Mesenchymal stem cell (in vitro differentiated cells and primary cell): ENCODE measurements at places on chromosomes 7 and 10.

- no peak for DNase-seq
- H3K27me3 ChIP-seq = peaks cover 3% of the 10 kb centered on the region
- H3K4me1 ChIP-seq = no peaks in the 10 kb centered on the region
- H3K36me3 ChIP-seq = no peaks in the 10 kb centered on the region
- H3K4me3 ChIP-seq = no peak overlapping the region
These were observed 118.7 kb upstream of the CDK6 start for GRCh38 chr7:92955081-92955480.

GRCh38 chr7:151632750-151633515 lies 113.2 kb upstream of the RHEB start:
- peak overlapping the region; percentile 84 for H3K4me3 ChIP-seq
- H3K4me1 ChIP-seq = peaks cover 20% of the 10 kb centered on the region
- H3K27me3 ChIP-seq = no peaks in the 10 kb centered on the region
- peak overlapping the region; percentile 65 for H3K27ac ChIP-seq

DNA sequence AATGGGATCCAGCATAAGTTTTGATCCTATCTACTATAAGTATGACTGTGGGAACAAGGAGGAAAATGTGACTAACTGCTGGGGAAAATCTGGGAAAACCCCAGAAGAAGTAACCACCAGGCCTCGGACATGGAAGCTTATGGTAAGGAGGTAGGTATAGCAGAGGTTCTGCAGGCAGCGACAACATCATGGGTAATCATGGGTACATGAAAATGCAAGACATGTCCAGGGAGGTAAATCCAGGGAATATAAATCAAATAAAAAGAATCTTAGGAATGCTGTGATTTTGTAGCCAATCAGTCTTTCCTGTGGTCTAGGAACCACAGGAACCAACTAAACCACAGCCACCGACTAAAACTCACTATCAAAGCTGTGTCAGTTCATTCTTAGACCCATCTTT lies 168.3 kb upstream of the NPY start:
- peak; percentile 21 for DNase-seq
- H3K36me3 ChIP-seq = no peaks in the 10 kb centered on the region
- H3K27me3 ChIP-seq = no peaks in the 10 kb centered on the region
- no peak overlapping the region for H3K4me3 ChIP-seq
- no peak overlapping the region for H3K27ac ChIP-seq

GRCh38 chr10:129877773-129878371 lies 86.2 kb downstream of the EBF3 start:
- H3K27ac ChIP-seq = no peak overlapping the region
- H3K4me3 ChIP-seq = no peak overlapping the region
- no peaks in the 10 kb centered on the region for H3K27me3 ChIP-seq
- H3K4me1 ChIP-seq = peaks cover 2% of the 10 kb centered on the region
- DNase-seq = no peak
- H3K36me3 ChIP-seq = no peaks in the 10 kb centered on the region

GRCh38 chr7:47202146-47202783 lies 379.6 kb downstream of the TNS3 start:
- H3K4me3 ChIP-seq = no peak overlapping the region
- H3K4me1 ChIP-seq = no peaks in the 10 kb centered on the region
- H3K36me3 ChIP-seq = no peaks in the 10 kb centered on the region
- H3K27me3 ChIP-seq = no peaks in the 10 kb centered on the region

GRCh38 chr10:86688398-86688921 lies 20.1 kb downstream of the LDB3 start:
- H3K27me3 ChIP-seq = peaks cover 39% of the 10 kb centered on the region
- peak overlapping the region; percentile 48 for H3K4me3 ChIP-seq

GRCh38 chr7:1523208-1523607 lies 7.3 kb upstream of the MAFK start:
- H3K4me3 ChIP-seq = no peak overlapping the region
- DNase-seq = no peak
- H3K27ac ChIP-seq = no peak overlapping the region
- no peaks in the 10 kb centered on the region for H3K36me3 ChIP-seq
- H3K27me3 ChIP-seq = no peaks in the 10 kb centered on the region
- H3K4me1 ChIP-seq = peaks cover 8% of the 10 kb centered on the region

DNA sequence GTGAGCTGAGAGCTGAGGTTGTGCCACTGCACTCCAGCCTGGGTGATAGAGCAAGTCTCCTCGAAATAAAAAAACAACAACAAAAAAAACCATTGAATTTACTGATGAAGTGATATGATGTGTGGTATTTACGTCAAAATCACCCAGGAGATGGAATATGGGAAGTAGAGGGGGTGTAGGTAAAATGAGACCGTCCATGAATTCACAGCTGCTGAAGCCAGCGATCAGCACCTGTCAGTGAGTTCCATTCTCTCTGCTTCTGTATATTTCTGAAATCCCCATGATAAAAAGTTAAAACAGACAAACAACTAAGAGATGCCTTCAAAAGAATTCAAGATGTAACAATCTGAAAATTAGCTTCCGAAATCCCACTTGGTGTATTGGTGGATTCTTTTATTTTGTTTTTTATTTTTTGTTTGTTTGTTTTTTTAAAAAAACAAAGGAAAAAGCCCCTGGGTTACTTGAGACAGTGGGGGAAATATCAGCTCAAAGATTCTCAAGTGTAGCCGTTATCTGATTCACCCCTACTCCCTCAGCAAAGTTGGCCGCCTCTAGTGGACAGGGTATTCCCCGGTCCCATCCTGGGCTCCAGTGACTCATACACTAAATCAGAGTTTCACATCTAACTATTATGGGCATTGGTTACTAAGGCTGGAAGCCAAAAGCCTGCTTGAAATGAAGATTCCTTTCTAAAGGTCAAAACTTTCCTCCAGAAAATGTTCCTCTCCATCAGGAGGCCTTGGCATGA lies 76.4 kb downstream of the MAP3K8 start:
- DNase-seq = peak; percentile 79
- H3K36me3 ChIP-seq = no peaks in the 10 kb centered on the region
- no peak overlapping the region for H3K27ac ChIP-seq
- no peaks in the 10 kb centered on the region for H3K4me1 ChIP-seq
- no peaks in the 10 kb centered on the region for H3K27me3 ChIP-seq

GRCh38 chr7:13821152-13821787 lies 168.2 kb downstream of the ETV1 start:
- no peaks in the 10 kb centered on the region for H3K27me3 ChIP-seq
- H3K36me3 ChIP-seq = no peaks in the 10 kb centered on the region
- no peak overlapping the region for H3K4me3 ChIP-seq
- no peak for DNase-seq

DNA sequence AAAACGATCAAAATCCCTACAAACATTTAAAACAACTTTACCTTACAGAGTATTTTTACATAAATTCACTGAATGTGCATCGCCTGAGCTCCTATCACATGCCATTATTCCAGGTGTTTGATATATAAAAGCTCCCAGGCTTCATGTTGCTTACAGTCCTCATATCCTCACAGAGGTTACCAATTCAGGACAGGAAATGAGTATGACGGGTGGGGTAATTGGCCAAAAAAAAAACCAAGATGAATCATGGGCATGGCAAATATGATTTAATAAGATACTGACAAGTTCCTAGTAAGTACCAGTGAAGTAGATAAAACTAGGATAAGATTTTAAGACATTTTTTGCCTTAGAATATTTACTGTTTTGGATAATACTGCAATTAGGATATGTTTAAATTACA lies 135.8 kb downstream of the KMT2E start:
- H3K27me3 ChIP-seq = no peaks in the 10 kb centered on the region
- H3K27ac ChIP-seq = no peak overlapping the region
- H3K4me3 ChIP-seq = no peak overlapping the region
- H3K4me1 ChIP-seq = peaks cover 4% of the 10 kb centered on the region
- peaks cover 8% of the 10 kb centered on the region for H3K36me3 ChIP-seq
- no peak for DNase-seq

DNA sequence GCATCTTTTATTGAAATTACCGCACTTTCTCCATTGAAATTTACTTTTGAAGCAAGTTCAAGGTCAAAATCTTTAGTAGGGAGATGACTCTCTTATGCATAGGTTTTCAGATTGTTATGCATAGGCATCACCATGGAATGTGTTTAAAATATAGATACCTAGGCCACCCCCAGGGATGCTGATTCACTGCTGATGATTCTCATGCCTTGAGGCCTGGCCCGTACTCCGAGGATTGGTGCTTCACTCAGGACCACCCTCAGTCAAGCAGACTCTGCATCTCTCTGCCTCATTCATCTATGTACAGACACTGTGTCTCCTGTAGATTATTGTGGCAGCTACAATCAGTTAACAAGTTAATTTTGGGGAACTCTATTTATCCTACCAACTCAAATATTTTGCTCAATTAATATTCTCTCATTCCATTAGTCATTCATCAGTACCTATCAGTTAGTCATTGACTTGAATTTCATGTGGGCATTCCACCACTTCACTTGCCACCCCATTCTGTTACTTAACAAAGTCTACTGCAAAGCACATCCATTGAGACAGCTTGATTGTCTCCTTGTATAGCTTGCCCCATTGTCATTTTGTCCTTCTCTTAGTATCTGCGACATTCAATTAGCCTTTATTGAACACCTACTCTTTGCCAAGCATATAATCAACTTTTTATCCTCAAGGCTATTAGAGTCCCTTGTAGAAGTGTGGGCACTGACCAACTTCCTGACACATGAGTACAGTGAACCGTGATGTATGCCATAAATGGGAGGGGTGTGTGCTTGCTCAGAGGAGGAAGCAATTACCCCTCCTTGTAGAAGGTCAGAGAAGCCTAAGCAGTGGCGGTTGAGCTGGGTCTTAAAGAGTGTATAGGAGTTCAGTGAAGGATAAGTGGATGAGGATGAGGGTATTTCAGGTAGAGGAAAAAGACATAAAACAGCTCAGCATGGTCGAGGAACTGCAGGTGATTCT lies 255.6 kb upstream of the BMPER start:
- H3K36me3 ChIP-seq = no peaks in the 10 kb centered on the region
- no peak overlapping the region for H3K4me3 ChIP-seq
- no peaks in the 10 kb centered on the region for H3K4me1 ChIP-seq
- no peaks in the 10 kb centered on the region for H3K27me3 ChIP-seq
- no peak overlapping the region for H3K27ac ChIP-seq

DNA sequence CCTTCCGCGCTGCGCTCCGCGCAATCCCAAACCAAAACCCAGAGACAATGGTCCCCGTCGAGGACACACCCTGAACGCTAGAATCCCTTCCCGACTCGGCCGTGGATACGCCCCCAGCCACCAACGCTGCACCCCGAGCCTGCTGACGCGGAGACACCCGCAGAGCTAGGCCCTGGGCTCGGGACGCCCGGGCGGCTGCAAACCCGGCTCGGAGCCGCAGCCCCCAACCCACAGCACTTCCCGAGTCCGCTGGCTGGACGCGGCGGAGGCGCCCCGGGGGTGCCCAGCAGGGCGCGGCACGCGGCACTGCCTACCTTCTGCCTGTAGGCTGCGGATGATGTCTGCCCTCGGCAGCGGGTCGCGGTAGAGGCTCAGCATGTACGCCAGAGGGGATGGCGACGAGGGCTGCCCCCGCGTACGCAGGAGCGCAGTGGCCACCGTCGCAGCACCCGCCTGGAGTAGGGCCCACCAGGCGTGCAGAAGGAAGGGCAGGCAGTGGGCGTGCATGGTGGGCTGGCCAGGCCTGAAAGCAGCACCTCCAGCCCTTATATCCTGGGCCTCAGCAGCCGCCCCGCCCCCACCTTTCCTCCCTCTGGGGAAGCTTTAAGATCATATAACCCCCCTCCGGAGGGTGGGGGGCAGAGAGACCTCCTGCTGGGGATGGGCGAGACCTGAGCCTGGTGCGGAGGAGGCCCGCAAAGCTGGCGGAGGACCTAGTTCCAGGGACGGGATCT lies at the start of gene NODAL:
Gene NODAL (minus strand): TSS at position 521 of the 734 bp plus-strand sequence. CDS start 14 bp downstream, at position 507.
- no peak within 1 kb of the TSS for H3K27ac ChIP-seq
- H3K27me3 ChIP-seq = peaks cover 66% of the 10 kb centered on the region
- peaks cover 15% of the 10 kb centered on the region for H3K4me1 ChIP-seq
- peak within 1 kb of the TSS; percentile 44 for H3K4me3 ChIP-seq
- no peaks in the 10 kb centered on the region for H3K36me3 ChIP-seq

- H3K27ac ChIP-seq = peak overlapping the region; percentile 23
- peaks cover 15% of the 10 kb centered on the region for H3K36me3 ChIP-seq
- H3K4me3 ChIP-seq = no peak overlapping the region
- DNase-seq = no peak
- H3K27me3 ChIP-seq = no peaks in the 10 kb centered on the region
- peaks cover 5% of the 10 kb centered on the region for H3K4me1 ChIP-seq
These were observed 84.5 kb downstream of the AVL9 start for GRCh38 chr7:32579776-32580175.

- H3K4me1 ChIP-seq = no peaks in the 10 kb centered on the region
- no peak for DNase-seq
- H3K27me3 ChIP-seq = no peaks in the 10 kb centered on the region
- no peak overlapping the region for H3K27ac ChIP-seq
- no peak overlapping the region for H3K4me3 ChIP-seq
- H3K36me3 ChIP-seq = no peaks in the 10 kb centered on the region
These were observed 9.9 kb downstream of the MICU1 start for GRCh38 chr10:72615970-72616369.

DNA sequence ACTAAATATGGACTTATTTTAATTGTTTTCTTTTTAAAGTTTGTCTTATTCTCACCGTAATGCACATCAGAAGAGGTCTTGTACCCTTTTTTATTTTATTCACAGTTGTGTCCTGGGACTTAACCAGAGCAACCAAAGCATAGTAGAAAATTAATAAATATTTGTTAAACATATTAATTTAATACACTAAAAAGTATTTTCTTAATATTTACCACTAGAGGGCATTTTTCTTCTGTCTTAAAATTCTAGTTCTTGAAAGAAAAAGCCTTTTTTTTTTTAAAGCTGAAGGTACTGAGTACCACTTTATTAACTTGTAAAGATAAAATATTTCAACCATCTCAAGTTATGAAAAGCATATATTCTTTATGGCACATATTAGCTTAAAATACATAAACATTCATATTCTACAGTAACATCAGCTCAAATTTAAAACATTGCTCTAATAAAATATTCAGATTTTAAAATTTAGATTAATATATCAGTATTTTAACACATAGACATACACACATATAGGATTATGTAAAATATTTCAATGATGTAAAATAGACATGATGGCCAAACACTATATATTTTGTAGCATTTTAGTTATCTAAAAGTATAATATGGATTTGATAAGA lies 260.4 kb downstream of the SEMA3A start:
- H3K27me3 ChIP-seq = no peaks in the 10 kb centered on the region
- DNase-seq = peak; percentile 9
- H3K4me3 ChIP-seq = no peak overlapping the region
- no peak overlapping the region for H3K27ac ChIP-seq
- no peaks in the 10 kb centered on the region for H3K36me3 ChIP-seq

GRCh38 chr10:36375107-36375506 lies 733.0 kb upstream of the FZD8 start:
- no peak overlapping the region for H3K27ac ChIP-seq
- no peak for DNase-seq
- H3K36me3 ChIP-seq = no peaks in the 10 kb centered on the region
- no peak overlapping the region for H3K4me3 ChIP-seq
- H3K27me3 ChIP-seq = peaks cover 2% of the 10 kb centered on the region
- peaks cover 2% of the 10 kb centered on the region for H3K4me1 ChIP-seq

- peaks cover 11% of the 10 kb centered on the region for H3K4me1 ChIP-seq
- peak overlapping the region; percentile 52 for H3K27ac ChIP-seq
- no peaks in the 10 kb centered on the region for H3K27me3 ChIP-seq
- peak overlapping the region; percentile 99 for H3K4me3 ChIP-seq
These were observed 579 bp downstream of the IDI1 start for GRCh38 chr10:1048349-1048731.
